ENCODE measurements at places on chromosomes 1 and 21. TPM values are rescaled to one million over a fixed set of nuclear protein-coding genes. Genes with fewer than 3 reads are reported as not detected.

FLVCR1 gene
- 8.1 TPM for total RNA-seq

NID1 gene
- 60.4 TPM for total RNA-seq

MMP23B gene
- 0.27 TPM for total RNA-seq

NDUFV3 gene
- 60.5 TPM for total RNA-seq

C1orf87 gene
- total RNA-seq, result not detected

PHTF1 gene
- total RNA-seq, result 77.3 TPM

Measured in M059J (cell line).